ENCODE measurements at places on chromosomes 1 and 21.
A peak's percentile ranks its signal among the peaks of the same experiment; 100 is the strongest.

DNA sequence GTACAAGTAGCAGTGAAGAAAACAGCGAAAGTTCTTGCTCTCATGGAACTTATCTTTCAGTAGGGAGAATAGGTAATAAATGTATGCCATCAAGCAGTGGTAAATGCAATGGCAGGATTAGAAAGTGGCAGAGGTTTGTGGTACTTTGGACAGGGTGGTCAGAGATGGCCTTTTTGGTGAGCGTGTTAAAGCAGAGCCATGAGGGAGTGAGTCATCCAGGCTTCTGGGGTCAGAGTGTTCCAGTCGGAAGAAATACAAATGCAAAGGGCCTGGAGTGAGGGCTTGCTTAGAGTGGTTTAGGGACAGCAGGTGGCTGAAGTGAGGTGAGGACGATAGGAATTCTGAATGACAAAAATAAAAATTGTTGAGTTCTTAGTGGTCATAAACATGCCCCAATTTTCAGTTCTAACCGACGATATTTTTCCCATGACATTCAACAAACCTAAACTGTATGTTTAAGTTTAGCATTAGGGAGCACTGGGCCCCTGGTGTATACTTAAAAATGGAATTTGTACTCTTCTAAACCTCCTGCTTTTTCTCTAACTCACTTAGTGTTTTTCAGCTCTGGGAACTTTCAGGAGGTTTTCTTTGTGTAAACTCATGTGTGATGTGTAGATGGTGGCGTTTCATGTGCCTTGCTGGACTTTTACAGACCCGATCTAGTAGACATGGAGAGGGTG, 78.2 kb downstream of the MACF1 start:
- no peak for DNase-seq

GRCh38 chr1:117634631-117635030, 28.8 kb downstream of the TENT5C start:
- no peak for DNase-seq

DNA sequence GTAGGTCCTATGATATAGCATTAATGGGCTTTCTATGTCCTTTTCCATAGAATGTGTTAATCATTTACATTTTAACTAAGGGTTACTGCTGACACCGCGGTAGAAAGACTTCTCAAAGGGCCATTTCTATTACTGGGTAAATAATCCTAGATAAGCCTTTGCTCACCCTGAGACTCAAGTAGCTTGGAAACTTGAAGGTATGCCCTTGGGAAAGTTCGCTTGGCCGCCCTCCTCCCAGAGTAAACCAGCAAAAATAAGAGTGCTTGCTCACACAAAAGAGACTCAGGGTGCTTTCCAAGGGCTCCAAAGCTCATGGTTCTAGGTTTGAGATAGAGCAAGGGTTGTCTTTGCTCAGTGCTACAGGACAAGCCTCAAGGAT, 85.8 kb upstream of the TMPRSS2 start:
- no peak for DNase-seq

- DNase-seq = no peak
Observed at GRCh38 chr1:59917026-59917784, 9.4 kb downstream of the CYP2J2 start.

GRCh38 chr1:175548774-175549173, 194.6 kb downstream of the TNR start:
- no peak for DNase-seq

- no peak for DNase-seq
Observed at GRCh38 chr21:25904044-25904695, 169.4 kb downstream of the GABPA start.

DNA sequence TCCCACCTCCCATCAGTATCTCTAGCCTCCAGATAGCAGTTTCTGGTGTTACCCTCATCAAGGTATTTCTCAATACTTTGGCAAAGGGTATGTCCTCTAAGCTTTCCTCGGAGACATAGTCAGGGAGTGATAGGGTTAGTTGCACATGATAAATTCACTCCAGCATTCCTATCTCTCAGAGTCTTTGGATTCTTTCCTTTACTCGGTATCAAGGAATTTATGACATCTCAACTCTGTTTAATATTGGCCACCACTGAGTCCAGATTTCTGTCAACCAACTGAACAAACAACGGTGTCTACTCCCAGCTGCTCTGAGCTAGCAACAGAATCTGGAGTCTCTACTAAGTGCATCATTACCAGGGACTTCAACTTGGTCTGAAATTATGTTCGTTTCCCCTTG, 233.4 kb downstream of the TM2D1 start:
- peak; percentile 53 for DNase-seq

DNA sequence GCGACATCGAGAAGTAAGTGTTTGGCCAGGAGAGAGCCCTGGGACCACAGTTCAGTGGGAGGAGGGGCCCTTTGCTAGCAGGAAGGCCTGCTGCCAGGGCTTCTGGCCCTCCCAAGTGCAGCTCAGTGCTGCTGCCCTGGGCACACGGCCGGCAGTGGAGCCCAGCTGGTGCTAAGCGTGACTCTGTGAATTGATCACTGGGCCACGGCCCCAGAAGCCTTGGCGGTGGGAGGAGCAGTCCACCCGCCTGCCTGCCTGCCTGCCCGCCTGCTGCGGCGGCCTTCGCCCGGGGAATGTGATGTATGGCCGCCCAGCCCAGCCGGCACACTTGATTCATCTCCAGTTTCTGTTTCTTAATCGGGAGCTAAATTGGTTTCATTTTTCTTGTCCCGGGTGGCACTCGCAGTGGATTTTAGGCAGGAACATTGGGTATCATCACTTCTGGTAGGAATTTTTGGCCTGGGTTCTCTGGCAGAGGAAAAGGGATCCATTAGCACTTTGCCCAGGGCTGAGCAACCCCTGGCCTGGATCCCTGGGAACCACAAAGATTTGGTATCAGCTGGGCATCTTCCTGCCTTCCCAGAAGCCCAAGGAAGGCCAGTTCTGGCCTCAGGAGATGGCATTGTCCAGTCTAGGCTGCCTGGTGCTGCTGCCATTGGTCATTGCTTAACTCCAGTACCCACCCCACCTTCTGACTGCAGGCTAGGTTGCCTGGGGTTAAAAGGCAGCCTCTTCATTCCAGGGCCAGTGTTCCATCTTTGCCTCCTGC, 28.6 kb downstream of the TMEM53 start:
- no peak for DNase-seq

- no peak for DNase-seq
Observed at GRCh38 chr1:206066479-206067171, 13.7 kb downstream of the RHEX start.

- no peak for DNase-seq
Observed at GRCh38 chr1:161494091-161494735, 11.0 kb upstream of the FCGR2A start.

- no peak for DNase-seq
Observed at GRCh38 chr1:10665930-10666850, 130.3 kb downstream of the CASZ1 start.

GRCh38 chr1:116491700-116492357, 79.0 kb downstream of the CD58 start:
- no peak for DNase-seq

GRCh38 chr1:101993710-101994109, 3.0 kb downstream of the OLFM3 start:
- no peak for DNase-seq
